ENCODE measurements at places on chromosomes 2 and 18.
A peak's percentile ranks its signal among the peaks of the same experiment; 100 is the strongest.

DNA sequence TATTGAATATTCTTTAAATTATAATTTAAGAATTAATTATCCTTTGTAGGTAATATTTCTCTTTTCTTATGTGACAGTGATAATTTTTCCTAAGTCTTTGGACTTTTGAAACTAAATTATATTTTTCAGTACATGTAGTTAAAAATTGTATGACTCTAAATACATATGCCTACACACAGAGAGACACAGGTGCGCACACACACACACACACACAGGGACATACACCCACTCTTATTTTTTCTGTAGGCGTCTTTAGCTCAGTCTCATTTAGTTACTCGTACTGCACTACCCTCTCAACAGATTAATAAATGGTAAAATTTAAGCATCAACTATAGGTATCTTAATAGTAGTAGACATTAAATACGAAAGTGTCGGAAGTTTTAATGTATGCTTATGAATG lies 56.1 kb downstream of the ZNF236 start:
- no peak for DNase-seq

- no peak for DNase-seq
These were observed 19.1 kb upstream of the MAP4K4 start for GRCh38 chr2:101678379-101678778.

DNA sequence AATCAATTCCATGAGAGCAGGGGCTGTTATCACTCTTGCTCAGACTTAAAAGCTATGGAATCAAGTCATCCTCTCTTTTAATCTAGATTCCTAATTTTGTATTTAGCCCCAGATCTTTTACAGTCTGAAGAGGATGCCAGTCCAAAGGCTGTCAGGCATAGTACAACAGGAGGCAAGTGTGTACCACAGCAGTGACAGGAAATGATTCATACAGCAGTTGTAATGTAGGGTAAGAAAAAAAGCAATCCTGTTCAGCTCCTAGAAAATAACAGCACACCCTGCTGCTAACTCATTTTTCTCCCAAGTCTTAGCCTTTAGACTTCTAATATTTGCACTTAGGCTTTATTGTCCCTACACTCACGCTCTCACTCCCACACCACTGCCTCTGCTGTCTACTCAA lies 127.8 kb upstream of the SYT4 start:
- no peak for DNase-seq

- DNase-seq, result no peak
These were observed 102.6 kb downstream of the CDK15 start for GRCh38 chr2:201908901-201909300.

DNA sequence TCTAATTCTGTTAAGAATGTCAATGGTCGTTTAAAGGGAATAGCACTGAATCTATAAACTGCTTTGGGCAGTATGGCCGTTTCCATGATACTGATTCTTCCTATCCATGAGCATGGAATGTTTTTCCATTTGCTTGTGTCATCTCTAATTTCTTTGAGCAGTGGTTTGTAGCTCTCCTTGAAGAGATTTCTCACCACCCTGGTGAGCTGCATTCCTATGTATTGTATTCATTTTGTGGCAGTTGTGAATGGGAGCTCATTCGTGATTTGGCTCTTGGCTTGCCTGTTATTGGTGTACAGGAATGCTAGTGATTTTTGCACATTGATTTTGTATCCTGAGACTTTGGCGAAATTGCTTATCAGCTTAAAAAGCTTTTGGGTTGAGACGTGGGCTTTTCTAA lies 38.3 kb upstream of the WDR75 start:
- DNase-seq, result no peak

GRCh38 chr2:23803965-23804542 lies 122.9 kb downstream of the ATAD2B start:
- no peak for DNase-seq

GRCh38 chr2:239666855-239667376 lies 266.1 kb upstream of the HDAC4 start:
- DNase-seq, result no peak

- DNase-seq, result no peak
These were observed 38.1 kb downstream of the SCN2A start for GRCh38 chr2:165277295-165277694.

- no peak for DNase-seq
These were observed 34.6 kb upstream of the IMPA2 start for GRCh38 chr18:11946756-11947155.

DNA sequence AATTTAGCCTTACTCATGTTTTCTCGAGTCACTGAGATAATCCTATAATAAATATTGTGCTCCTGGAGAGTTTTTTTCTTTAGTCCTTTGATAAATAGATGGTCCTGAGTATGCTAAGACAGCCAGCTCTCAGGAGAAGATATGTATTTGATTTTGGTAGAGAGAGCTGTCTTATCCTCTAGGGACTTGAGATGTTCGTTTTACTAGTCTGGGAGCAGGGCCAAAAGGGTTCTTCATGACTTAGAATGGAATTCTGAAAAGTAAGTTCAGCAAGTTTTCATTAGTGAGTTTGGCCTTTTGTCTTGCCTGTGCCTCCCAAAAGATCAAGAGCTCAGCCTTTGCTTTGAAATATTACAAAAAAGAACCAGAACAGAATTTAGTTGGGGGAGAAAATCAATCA lies 246.7 kb downstream of the BABAM2 start:
- no peak for DNase-seq

GRCh38 chr2:134392442-134393074 lies 138.7 kb downstream of the MGAT5 start:
- DNase-seq, result no peak

DNA sequence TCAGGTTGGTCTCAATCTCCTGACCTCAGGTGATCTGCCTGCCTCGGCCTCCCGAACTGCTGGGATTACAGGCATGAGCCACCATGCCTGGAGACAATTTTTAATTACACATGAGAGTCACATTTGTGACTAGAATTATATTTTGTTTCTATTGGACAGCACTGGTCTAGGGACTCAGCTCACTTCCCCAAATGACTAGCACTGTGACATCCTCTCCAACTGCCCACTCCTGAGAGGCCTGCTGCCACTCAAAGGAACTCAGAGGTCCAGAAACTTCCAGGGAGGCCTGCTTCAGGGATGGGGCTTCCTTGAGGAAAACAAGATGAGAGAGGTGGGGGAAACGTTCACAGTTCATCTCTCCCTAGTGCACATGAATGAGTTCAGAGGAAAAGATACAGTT lies 29.5 kb downstream of the TMEM163 start:
- no peak for DNase-seq

GRCh38 chr2:231411831-231412617 lies 16.5 kb downstream of the B3GNT7 start:
- DNase-seq, result peak; percentile 63

DNA sequence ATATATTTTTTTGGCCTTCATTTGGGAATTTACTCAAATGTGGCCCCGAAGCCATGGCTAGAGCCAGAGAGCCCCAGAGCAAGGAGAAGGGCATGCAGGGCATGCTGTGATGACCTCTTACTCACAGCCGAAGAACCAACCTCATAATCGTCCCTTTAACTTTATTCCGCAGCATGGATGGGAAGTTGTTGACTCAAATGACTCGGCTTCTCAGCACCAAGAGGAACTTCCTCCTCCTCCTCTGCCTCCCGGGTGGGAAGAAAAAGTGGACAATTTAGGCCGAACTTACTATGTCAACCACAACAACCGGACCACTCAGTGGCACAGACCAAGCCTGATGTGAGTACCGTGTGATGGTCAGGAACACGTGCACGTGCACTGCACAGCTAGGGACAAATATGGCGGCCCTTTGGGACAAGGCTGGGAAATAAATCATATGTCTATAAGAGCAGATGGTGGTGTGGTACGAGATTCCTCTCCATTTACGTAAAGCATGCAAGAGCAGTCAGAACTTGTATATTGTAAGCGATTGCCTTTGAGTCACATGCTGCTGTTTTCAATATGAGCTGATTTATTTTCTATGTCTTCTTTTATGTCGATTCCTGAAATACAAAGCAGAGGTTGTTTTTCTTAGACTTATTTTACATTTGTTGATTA lies 280.9 kb downstream of the NEDD4L start:
- no peak for DNase-seq

DNA sequence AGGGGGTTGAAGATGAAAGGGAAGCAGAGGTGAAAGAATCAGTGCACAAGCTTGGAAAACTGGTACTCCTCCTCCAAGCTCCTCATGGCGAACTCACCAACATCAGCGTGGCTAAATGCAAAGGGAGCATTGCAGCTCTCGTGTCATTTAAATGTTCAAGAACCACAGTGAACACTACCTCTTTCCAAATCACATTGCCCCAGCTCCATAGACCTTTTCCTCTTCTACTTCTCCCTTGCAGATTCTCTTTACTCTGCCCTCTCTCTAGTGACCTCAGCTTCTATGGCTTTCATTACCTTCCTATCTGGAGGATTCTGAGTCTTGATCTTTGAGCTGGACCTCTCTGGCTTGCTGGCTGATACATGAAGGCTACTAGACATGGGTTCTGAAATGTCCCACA lies 14.3 kb downstream of the EPB41L3 start:
- no peak for DNase-seq

GRCh38 chr2:28904802-28905457 lies 10.5 kb downstream of the WDR43 start:
- DNase-seq, result no peak

GRCh38 chr2:1675633-1676032 lies 68.7 kb downstream of the PXDN start:
- DNase-seq, result no peak

DNA sequence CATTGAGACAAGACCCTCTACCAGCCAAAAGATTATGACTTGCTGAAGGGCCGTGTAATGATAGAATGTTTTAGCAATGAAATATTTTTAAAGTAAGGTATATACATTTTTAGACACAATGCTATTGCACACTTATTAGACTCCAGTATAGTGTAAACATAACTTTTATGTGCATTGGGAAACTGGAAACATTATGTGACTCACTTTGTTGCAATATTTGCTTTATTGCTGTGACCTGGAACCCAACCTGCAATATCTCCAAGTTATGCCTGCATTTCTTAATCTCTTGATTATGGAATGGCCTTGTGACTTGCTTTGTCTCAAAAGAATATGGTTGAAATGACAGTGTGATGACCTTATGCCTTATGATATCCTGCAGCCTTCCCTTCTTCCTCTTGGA lies 502.0 kb downstream of the EPHA4 start:
- no peak for DNase-seq

GRCh38 chr2:10057231-10058107 lies 14.1 kb downstream of the KLF11 start:
- no peak for DNase-seq

DNA sequence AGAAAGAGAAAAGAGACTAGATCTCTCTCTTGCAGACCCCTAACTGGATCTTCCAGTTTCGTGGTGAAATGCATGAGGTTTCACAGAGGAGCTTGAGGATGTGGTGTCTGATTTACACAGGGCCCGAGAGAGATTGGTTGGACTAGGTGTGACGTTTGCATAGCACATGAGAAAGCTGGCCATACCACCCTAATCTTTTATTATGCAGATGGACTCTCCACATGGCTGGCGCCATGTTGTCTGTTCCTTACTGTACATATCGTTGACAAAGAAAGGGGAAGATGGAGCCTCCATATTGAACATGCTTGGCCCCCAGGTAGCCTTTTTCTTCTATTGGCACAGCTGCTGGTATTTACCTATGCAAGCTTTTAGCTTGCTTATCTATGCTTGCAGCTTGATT lies 27.5 kb upstream of the PGAP1 start:
- DNase-seq, result no peak

- DNase-seq, result no peak
These were observed 161.4 kb downstream of the UXS1 start for GRCh38 chr2:106032676-106033075.

- DNase-seq, result no peak
These were observed 9.8 kb downstream of the FBXO11 start for GRCh38 chr2:47896450-47896968.

GRCh38 chr2:241788572-241788971 lies 11.9 kb downstream of the GAL3ST2 start:
- DNase-seq, result no peak

GRCh38 chr2:54558188-54559005 lies 102.3 kb downstream of the SPTBN1 start:
- peak; percentile 48 for DNase-seq

- DNase-seq, result no peak
These were observed 80.2 kb upstream of the PKDCC start for GRCh38 chr2:41967476-41968181.

- peak; percentile 57 for DNase-seq
These were observed 848 bp downstream of the TMSB10 start for GRCh38 chr2:84906108-84906899.

- no peak for DNase-seq
These were observed 60.2 kb downstream of the DPP4 start for GRCh38 chr2:162013514-162014475.

GRCh38 chr18:70659036-70659925 lies 370.4 kb downstream of the SOCS6 start:
- peak; percentile 12 for DNase-seq

GRCh38 chr2:37720533-37721200 lies 49.2 kb upstream of the CDC42EP3 start:
- no peak for DNase-seq

- no peak for DNase-seq
These were observed 312.9 kb upstream of the TFPI start for GRCh38 chr2:187867165-187867564.

DNA sequence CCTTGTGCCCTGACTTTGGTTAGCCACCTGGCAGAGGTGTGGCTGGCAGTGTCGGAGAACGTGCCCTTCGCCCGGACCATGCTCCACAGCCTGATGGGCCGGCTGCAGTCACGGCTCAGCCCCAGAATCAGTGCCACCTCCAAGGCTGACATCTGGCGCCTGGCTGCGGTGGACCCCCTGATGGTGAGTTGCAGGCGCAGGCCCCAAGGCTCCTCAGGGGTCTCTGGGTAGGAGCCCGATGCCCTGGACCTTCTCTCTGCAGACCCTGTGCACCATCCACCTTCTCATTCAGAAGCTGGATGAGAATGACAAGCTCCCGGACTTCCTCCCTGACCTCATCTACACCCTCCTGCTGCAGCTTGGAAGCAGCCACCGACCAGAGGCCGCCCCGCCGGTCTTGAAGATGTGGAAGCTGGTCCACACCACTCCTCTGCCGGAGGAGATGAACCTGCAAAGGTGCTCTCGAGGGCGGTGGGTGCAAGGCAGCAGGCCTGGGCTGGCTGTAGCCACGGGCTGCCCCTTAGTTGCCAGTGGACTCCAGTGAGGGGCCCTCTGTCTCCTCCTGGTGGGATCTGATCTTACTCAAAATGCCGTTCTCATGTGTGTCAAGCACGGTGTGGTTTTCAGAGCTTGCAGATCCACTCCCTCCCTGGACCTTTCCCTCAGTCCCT lies 32.1 kb downstream of the HJURP start:
- no peak for DNase-seq

GRCh38 chr18:61980355-61980754 lies 87.5 kb upstream of the RNF152 start:
- DNase-seq, result no peak

- DNase-seq, result no peak
These were observed 22.3 kb downstream of the LRATD1 start for GRCh38 chr2:14654835-14655282.

All from stimulated activated CD4-positive, alpha-beta T cell treated with anti-CD3 and anti-CD28 coated beads, Interleukin-1b, Interleukin-23, amount 100 ng/mL, for 4 hours (primary cell).